Activated naive CD4-positive, alpha-beta T cell (primary cell): ENCODE measurements at places on chromosomes 7 and 10.

- no peak for DNase-seq
These were observed 127.6 kb downstream of the OAT start for GRCh38 chr10:124291001-124291701.

- no peak for DNase-seq
These were observed 1.2 kb upstream of the SMARCD3 start for GRCh38 chr7:151249732-151250072.

DNA sequence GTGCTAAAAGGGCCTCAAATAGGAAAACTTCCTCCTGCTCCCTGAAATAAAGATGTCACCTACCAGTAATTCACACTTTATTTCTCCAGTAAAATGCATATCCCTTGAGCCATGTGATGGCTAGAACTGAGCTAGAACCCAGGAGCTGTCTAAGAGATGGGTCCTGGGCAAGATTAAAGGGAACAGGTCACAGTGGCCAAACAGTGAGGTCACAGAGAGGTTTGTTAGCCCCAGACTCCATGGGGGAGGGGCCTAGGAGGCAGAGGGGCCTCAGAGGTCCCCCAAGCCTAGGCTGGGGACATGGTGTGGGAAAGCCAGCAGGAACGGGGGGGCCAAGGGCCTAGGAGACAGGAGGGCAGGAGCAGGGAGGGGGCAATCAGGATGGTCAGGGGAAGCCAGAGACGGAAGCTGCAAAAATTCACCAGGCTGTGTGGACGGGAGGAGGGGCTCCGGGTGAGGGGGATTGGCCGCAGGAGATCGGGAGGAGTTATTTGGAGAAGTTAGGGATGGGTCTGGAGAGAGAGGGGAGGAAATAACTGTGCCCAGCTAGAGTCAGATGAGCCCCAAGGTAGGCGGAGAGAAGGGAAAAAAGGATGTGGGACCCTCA is 3.3 kb downstream of the FBXO24 start:
- no peak for DNase-seq

GRCh38 chr10:86306628-86307278 is 59.8 kb downstream of the GRID1 start:
- DNase-seq = no peak

GRCh38 chr10:17464545-17464944 is 10.2 kb upstream of the ST8SIA6 start:
- DNase-seq = no peak
